ENCODE measurements at places on chromosomes 1 and 21.

- no peak for DNase-seq
Observed at GRCh38 chr1:223259462-223259861, 104.5 kb downstream of the SUSD4 start.

DNA sequence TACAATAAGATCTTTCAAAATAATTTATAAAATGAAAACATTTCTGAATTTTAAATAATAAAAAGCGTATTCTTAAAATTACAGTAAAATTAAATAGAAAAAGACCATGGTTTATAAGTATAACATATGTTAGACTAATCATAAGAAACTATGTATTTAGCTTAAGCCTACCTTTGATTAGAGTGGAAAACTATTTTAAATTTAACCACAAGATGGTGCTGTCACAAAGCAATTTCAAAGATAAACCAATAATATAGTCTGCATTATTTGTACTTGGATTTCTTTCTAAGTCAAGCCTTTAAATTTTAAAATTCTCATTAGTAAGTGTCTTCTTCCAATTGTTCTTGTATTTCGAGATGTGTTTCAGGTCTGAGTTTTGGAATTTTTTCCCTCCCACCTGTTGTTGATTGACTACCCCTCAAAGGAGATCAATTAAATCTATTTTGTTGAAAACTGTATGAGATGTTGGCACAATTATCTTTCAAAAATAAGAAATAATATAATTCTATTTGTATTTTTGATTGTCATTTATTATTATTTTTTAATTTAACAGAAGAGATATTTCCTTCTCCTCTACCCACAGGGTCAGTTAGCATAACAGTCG, 459.8 kb downstream of the KCNT2 start:
- peak; percentile 12 for DNase-seq

DNA sequence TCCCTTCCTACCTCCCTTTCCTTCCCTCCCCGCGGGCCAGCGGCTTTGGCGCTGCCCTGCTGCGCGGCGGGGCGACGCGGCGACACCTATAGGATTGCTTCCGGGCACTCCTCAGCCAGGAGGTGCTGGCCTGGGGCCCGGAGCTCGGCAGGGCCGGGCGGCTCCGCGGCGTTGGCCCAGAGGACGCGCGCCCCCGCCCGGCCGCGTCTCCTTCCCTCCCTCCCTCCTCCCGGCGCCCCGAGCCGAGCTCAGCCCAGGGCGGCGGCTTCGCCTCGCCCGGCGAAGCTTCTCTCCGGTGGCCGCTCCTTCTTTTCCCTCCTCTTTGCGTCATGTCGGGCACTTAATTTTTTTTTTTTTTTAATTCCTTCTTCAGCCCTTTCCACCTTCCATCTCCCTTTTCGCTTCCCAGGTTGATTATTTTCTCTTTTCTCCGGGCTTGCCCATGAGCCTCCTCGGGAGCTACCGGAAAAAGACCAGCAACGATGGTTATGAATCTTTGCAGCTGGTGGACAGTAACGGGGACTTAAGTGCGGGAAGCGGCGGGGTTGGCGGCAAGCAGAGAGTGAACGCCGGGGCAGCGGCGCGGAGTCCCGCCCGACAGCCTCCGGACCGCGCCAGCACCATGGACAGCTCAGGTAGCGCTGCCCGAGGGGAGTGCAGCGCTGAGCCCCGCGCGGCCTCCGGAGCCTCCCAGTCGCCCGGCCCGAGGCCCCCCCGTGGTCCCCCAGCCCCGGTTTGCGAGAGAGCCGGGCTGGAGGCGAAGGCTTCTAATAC, at the start of gene DNAJC6:
TSS of gene DNAJC6 (plus strand) at position 240 of the 774 bp plus-strand sequence. CDS start at position 443, 203 bp downstream.
- peak; percentile 77 for DNase-seq

DNA sequence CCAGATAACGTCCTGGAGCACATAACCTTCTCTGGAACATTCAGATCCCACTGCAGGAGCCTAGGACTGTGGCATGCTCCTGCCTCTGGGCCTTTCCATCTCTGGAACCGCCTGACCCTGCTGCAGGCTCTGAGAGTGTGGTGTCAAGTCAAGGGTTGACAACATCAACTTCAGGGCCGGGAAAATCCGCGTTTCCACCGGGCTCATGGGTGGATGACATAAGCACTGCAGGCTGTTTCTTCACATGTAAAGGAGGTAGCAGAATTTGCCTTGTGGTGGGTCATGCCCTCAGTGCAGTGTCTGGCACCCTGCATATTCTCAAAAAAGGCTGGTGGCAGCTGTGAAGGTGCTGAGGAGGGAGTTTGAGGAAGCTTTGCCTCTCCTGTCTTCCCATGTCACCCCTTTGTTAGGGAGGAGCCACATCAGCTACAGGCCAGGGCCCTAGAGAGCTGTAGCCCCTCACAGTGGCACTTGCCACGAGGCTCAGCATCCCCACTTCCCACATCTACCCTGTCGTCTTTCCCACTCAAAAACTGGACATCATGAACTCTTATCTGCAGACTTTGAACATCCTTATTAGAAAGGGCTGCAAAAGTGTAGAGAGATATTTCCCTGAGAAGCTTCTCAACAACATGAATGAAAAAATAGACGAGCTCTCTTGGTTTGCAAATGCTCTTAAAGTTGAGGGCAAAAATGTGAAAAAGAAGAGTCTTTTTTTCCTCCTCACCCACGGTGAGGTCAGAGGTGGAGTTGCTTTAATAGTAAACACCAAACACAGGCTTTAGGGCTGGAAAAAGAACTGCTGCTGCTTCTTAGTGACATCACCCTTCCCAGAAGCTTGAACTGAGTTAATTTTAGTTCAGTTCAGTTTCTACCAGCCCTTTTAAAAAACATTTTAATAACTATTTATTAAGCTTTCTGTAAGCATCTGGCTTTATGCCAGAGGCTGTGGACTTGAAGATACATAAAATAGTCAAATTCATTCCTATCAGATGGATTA, 121.3 kb downstream of the HUNK start:
- DNase-seq = no peak

DNA sequence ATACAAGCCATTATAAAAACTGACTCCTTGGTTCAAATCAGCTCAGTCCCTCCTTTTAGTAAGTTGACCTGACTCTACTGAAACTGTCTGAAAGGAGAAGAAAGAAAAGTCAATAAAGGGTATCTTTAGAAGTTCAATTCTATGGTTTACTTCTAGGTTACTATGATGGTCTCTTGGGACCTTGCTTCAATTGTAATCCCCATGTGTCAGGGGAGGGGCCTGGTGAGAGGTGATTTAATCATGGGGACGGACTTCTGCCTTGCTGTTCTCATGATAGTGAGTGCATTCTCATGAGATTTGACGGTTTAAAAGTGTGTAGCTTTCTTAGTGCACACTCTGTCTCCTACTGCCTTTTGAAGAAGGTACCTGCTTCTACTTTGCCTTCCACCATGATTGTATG, 31.7 kb upstream of the FNBP1L start:
- DNase-seq = no peak

DNA sequence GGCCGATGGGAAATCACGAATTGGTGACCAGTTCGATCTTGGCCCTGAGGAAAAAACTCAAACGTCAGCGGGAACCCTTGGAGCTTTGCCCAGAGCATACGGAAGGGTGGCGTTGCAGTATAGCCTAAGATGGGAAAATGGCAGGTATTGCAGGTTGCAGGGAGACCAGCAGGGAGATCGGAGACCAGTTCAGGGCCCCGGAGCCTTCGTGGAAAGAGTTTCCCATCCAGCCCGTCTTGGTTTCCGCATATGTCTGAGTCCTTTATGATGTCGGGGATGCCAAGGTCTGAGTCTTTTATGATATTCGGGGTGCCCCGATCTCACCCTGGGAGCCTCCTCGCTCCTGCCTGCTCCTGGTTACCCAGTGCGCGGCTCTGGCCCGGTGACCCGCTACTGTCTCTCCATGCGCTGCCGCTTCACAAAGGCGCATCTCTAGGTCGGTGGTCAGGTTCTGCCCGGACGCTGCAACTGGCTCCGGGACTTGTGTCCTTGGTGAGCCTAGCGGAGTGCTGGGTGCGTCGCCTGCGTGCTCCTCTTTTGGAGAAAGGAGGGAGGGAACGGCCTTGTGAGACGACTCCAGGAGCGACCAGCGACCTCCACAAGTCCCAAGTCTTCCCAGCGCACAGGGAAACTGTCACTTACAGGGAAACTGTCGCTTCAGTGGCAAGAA, 94.2 kb downstream of the PRKAB2 start:
- DNase-seq = no peak

DNA sequence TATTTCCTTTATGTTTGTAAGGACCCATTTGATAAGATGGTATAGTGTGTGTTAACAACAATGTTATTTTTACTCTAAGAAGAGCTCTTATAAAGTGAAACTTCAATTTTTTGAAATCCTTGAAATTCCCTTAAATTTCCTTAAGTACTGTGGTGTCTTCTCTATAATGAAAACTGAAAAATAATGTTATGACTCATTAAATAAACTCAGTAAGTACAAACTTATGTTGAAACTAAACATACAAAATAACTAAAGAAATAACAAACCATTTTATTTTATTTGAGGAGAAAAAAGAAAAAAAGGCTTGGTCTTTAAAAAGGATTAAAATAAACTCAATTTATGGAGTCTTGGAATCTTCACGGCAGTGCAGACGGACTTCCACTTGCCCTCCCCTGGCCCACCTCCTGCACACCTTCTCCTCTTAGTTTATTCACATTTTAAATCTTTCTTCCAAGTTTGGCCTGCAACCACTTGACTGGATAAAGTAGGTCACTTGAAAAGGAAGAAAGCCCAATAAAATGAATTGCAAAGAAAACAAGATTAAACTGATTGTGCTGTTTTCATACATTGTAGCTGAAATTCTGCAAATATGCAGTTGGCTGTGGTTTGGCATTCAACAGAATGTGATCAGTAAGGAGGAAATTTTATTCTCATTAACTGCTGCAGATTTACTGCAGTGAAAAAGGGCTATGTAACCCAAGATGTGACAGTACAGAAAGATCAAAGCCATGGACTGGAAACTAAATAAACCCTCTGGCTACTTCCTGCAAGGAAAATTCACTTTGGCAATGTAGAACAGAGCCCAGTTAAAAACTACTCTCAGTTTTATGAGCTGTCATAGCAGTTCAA, 48.5 kb upstream of the SCYL3 start:
- no peak for DNase-seq

DNA sequence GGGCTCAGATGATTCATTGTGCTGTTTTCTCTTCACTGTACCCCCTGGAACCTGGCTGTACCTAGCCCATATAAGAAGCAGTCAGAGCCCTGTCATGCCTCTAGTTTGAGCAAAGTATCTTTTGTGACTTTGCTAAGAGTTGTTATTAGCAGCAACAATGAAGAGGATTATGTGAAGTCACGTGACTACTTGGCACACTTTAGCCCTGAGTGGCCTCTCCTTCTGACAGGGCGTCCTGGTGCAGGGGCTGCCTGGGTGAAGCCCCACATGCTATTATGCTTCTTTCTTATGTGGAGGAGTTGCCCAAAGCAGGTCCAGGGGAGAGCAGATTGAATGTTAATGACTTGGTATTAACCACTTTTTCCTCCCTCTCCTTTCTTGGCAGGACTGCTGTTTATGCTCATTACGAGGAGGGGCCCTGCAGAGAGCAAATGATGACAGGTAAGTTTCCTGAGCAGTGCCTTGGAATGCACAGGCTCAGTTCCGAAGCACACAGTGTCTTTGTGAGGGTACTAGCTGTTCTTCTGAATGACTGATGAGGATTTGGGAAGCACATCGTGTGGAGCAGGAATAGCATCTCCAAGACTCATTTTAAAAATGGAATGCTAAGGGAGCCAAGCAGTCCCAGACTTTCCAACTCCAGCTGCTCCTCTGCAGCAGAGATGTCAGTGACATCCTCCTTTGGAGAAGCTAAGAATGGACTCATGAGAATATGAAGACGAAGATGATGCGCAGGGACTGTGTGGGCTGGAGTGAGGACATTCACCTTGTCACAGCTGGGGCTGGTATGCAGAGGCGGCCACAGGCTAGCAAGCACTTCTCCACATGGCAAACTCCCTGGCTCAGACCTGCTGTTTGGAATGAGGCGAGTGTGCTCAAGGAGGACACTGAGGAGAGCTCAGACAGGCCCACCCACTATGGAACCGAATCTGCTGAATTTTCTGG, 15.2 kb upstream of the ST3GAL3 start:
- peak; percentile 53 for DNase-seq

GRCh38 chr1:188372821-188373220, 1544.1 kb downstream of the PLA2G4A start:
- no peak for DNase-seq

- DNase-seq = no peak
Observed at GRCh38 chr1:197392541-197392940, 124.5 kb downstream of the CRB1 start.

DNA sequence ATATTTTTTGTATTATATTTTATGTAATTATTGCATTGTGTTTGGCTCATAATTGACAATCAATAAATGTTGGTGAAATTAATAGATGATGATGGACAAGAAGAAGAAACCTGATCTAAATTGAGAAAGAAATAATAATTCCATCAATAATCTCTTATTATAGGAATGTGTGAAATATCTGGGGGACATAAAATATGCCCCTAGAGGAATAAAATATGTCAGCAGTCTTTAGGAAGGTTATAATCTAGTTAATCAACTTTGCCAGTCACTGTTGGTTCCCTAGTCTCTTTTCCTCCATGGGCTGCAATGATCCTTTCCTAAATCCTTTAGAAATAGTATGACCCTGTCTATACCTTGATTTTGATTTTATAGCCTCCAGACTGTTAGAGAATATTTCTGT, 549.7 kb upstream of the ADGRL4 start:
- no peak for DNase-seq

DNA sequence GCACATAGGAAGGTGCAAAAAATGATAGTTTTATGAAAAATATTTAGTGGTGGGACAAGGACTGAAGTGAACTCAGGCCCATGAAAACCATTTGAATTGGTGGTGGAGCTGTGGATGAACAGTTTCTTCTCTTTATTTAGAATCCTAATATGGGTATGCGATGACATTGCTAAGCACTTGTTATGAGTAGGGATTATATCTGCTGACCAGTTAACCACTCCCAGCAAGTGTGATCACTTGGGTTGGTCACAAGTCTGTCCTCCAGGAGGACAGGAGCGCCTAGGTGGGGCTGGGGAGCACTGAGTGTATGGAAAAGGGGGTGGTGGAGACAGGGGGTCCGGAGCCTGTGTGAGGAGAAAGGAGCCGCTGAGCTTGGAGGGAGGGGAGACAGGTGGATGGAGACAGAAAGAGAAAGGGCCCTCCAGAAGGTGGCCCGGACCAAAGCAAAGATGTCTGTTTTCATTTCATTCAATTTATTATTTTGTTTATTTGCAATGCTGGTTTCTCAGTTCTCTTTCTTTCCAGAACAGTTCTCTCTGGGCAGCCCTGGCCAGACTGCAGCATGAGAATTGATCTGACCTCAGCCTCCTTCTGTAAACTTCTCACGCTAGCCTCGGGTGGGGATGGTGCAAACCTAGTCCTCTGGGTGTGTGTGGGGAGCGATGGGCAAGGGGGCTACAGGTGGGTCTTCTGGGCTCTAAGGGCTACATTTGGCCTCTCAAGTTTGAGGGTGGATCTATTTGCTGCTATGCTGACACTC, 9.9 kb upstream of the ZSCAN20 start:
- DNase-seq = no peak

Measured in globus pallidus (tissue), 1 donor.